Dorsolateral prefrontal cortex (tissue), 122 donors: ENCODE measurements at places on chromosomes 4 and X.
A peak's percentile ranks its signal among the peaks of the same experiment; 100 is the strongest.

DNA sequence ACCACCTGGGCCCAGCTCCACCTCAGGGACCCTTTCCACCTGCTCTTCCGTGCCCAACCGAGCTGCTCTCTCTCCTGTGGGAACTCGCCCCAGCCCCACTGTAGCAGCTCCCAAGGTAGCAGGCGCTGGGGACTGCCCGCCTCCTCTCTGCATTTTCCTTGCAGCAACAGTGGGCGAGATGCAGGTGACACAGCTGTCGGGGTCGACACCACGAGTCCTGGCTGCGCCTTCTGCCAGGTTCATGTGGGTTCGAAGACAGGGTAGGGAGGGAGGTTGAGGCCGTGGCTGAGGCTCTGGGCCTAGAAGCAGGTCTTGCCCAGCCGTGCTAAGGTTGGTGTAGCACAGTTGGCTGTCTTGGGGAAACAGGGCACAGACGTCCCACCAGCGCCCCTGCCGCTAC is 245.2 kb upstream of the FSTL5 start:
- DNase-seq: no peak

DNA sequence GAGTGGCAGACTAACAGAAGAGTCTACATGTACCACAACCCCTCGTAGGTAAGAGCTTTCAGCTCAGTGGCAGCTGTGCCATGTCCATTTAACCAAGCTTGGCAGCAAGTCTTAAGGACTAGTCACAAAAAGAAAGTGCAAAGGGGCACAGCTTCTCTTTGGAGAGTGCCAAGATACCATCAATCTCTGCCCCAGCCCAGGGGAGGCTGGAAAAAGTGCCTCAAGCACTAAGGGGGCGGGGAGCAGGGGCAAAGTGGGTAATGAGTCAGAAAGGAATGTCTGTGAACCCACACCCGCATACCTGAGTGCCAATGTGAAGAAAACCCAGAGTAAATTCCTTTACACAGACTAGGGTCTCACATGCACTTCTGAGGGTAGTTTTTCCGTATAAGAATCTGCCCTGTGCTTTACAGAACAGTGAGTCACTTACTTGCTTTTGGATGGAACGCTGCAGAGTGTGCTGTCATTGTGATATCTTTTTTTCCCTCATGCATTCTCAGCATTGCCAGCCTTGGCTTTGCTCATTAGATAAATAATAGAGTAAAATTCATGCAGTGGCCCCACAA is 219.8 kb downstream of the ZNF674 start:
- DNase-seq: no peak

DNA sequence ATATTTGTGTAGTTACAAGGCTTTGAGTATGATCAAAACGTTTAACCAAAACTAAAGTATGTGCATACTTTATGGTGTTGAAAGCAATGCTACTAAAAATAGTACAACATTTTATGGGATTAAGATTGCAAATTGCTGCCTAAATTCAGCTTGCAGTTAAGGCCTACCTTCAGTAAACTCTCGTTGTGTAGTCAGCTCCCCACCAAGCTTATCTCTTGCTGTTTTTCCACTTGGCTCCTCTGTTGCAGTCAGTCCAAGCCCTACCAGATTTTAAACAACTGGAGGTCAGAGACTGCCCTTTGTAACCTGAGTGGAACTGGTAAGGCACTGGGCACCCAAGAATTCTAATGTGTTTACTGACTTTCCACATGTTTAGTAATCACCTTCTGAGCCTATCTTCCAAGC is 25.7 kb downstream of the AFF1 start:
- DNase-seq: no peak

- peak; percentile 19 for DNase-seq
Measured at GRCh38 chrX:67780694-67781109, 236.9 kb downstream of the AR start.

- no peak for DNase-seq
Measured at GRCh38 chr4:124863040-124863545, 150.6 kb upstream of the ANKRD50 start.

DNA sequence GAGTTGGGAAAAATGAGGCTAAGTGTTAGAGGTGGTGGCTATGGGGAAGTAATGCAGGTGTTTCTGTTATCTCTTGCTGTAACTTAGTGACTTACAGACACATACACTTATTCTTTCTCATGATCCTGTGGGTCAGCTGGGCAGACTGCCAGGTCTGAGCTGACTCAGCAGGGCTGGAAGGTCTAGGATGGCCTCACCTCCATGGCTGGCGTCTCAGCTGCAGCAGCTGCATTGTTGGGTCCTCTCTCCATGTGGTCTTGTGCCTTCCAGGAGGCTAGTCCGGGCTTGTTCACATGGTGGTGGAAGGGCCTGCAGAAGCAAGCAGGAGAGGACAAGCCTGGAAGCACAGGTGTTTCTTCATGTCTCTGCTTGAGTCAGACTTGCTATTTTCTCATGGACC is 172.7 kb downstream of the NHS start:
- no peak for DNase-seq

GRCh38 chrX:7115557-7115956 is 32.0 kb upstream of the STS start:
- no peak for DNase-seq

DNA sequence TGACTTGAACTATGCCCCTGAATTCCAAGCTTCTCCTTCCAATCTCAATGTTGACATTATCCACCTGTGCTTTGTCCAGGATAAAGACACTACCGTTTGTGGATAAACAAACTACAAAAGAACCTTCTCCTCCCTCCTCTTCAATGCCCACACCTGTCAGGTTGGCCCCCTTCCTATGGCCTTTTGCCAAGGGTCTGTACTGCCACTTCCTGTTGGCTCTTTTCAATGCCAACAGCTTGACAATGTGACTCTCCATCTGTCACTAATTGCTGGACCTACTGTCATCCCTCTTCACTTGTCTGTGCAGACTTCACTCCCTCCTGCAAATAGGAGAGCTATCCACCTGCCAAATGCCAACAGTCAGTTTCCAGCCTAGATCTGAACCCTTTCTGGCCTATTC is 35.8 kb upstream of the MID1 start:
- DNase-seq: no peak

DNA sequence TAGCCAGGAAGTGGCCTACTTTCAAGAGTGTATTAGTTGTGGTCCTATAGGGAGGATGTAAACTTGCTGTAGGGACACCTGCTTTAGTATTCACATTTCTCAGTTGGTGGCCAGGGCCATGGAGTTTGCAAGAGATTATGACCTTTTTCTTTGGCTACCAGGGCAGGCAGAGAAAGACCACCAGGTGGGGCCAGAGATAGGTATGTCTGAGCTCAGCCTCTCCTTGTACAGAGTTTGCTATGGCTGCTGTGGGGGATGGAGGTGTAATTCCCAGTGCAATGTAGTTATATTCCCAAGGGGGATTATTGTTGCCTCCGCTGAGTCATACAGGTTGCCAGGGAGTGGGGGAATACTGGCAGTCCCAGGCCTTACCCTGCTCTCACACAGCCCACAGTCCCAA is 26.3 kb upstream of the DACH2 start:
- DNase-seq: no peak

- DNase-seq: no peak
Measured at GRCh38 chrX:76029385-76029784, 143.5 kb upstream of the PBDC1 start.

GRCh38 chr4:153189016-153189801 is 15.0 kb upstream of the TRIM2 start:
- DNase-seq: no peak

GRCh38 chr4:23327120-23327519 is 562.7 kb downstream of the PPARGC1A start:
- no peak for DNase-seq

- DNase-seq: peak; percentile 15
Measured at GRCh38 chrX:152637649-152638442, at the start of gene GABRQ. Gene GABRQ (plus strand): TSS chrX:152637895. CDS start chrX:152638203, 308 bp downstream.

GRCh38 chrX:77564823-77565222 is 117.6 kb downstream of the FGF16 start:
- no peak for DNase-seq

DNA sequence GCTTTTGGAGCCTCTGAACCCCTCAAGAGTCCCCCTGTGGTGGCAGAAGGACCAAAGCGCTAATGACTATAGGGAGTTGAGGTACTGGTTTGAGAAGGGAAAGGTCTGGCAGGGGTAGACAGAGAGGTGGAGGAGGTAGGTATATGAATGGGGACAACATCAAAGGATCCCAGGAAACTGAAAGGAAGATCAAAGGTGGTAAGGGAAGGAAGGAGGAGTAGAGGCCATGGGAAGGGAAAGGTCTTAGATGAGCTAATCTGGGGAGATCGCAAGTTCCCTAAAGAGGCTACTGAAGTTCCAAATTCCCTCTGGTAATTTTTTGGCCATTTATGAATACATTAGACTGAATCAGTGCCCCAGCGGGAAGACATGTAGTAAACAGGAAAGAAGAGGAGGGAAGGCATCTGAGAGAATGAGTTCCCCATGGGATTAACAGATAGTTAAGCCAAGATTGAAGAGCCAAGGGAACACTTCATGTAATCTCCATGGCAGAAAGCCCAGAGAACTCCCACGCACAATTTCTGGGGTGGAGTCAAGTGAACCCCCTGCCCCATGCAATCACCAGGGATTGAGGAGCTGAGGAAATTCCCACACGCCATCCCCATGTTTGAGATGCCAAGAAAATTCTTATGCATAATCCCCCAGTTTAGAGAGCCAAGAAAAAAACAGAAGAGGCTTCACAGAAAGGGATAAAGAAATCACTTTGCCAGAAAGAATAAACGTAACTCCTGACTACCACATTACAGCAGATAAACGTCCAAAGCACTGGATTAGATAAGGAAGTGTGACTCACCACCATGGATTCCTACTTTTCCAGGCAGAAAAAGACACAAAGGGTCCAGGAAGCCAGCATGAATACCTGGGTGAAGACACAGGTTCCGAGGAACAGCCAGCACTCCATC is 25.8 kb downstream of the ZNF630 start:
- no peak for DNase-seq

DNA sequence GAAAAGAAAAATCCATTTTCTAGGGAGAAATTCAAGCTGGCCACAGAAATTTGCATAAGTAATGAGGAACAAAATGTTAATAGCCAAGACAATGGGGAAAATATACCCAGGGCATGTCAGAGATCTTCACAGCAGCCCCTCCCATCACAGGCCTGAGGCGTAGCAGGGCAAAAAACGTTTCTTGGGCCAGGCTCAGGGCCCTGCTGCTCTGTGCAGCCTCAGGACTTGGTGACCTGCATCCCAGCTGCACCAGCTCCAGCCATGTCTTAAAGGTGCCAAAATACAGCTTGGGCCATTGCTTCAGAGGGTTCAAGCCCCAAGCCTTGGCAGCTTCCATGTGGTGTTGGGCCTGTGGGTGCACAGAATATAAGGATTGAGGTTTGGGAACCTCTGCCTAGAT is 32.1 kb upstream of the TMPRSS11B start:
- no peak for DNase-seq

DNA sequence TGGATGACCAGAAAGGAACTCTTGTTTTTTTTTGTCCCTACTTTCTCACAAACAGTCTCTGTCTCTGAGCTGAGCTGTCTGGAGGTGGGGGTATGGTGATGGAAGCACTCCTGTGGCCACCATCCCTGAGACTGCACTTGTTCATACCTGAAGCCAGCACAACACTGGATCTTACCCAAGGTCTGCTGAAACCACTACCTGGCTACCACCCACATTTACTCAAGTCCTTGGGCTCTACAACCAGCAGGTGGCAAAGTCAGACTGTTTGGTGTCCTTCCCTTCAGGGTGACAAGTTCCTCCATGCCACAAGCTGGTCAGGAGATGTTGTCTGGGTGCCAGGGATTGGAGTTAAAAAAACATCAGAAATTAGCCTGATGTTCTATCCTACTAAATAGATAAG is 89.7 kb downstream of the NEXMIF start:
- DNase-seq: no peak

GRCh38 chr4:114926583-114926982 is 186.8 kb downstream of the NDST4 start:
- no peak for DNase-seq

DNA sequence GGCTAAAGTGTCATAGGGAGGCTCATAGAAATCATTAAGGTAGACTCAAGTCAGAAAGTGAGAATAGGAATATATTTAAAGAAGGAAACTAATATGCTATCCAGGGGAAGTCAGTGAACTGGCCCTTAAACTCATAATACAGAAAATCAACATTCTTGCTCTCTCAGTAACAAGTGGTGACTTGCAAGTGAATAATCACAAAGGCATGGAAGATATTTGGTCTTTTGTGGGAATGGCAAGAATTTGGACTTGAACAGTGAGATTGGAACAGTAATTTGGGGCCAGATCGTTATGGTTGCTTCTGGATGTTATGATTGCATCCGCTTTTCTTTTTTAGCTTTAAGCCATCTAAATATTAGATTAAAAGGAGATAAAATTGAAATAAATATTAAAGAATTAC is 103.8 kb downstream of the TBC1D19 start:
- DNase-seq: no peak

DNA sequence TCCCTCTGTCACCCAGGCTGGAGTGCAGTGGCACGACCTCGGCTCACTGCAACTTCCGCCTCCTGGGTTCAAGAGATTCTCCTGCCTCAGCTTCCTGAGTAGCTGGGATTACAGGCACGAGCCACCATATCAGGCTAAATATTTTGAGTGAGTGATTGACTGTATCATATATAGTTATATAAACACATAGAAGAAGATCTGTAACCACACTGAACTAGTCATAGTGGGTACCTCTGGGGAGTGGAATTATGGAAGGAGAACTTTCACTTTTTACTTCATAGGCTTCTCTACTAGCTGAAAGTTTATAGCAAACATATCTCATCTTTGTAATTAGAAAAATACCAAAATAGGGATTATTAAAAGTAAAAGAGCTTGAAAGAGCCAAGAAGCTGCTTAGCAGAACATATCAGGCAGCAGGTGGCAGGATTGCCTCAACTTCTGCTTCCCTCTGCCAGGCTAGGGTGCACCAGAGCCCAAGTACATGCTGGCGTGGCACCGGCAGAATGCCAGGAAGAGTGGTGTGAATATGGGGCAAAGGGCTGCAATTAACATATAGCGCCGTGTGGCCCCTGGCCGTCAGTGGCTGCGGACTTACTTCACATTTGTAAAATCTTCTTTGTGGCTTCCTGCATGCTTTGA is 39.5 kb upstream of the CD40LG start:
- peak; percentile 5 for DNase-seq

DNA sequence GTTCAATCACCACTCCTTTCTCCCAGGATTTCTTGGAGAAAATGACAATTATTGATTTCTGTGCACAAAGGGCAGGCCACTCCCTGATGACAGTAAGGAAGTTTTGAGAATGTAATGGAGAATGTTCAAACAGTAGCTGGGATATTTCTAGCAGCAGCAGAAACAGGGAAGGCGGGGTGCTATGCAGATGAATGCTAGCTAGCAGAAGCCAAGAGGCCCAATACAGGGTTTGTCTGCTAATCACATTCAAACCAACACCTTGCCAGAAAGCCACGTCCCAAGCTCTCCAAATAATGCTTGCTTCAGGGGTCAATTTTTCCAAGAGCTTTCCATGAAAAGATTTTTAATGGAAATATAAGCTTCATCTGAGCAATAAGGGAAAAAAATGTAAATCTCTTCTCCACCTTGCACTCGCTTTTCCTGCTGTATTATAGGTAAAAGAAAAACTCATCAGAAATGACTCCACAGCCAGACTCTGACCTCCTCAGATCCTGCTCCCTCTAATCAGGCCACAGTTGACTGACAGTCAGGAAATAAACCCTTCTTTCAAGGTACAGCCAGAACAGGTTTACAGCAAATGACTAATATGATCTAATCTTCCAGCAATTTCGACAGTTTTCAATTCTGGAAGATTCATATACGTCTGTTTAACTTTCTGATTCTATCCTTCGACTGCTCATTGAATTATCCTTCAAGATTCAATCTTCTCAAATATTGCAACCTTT is 84.7 kb upstream of the PCDH19 start:
- no peak for DNase-seq

GRCh38 chrX:38860106-38861013 is 59.1 kb downstream of the MID1IP1 start:
- no peak for DNase-seq

- no peak for DNase-seq
Measured at GRCh38 chr4:26533685-26534084, 43.4 kb upstream of the CCKAR start.
